ENCODE measurements at places on chromosomes 2 and 18. TPM values are rescaled to one million over a fixed set of nuclear protein-coding genes. Genes with fewer than 3 reads are reported as not detected.

DNA sequence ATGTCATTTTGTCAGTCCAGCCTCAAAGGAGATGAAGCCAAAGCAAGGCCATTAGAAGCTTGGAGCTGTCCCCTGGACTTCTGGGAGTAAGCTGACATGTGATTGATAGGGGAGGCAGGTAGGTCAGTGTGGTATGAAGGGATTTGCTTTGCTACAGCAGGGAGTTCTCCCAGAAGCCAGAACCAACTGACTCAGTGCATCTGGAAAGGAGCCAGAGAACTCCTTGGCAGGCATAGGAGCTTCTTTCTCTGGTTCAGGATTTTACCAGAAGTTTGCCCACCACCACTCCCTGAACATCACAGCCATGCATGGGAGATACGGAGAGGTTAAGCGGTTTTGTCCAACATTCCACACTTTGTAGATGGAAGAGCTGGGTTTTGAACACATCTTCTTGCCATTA lies 24.5 kb upstream of the KCNE4 start:
- no peak for DNase-seq

DNA sequence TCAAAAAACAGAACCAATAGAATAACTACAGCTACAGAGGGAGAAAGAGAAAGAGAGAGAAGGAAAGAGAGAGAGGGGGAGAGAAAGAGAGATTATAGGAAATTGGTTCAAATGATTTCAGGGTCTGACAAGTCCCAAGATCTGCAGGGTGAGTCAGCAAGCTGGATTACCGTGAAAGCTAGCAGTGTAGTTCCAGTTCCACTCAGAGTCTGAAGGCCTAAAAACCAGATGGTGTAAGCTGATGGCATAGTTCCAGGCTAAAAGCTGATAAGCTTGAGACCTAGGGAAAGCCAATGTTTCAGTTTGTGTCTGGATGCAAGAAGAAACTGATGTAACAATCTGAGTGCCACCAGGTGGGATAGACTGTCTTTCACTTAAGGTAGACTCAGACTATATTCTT lies 397.7 kb downstream of the TRIB2 start:
- no peak for DNase-seq

DNA sequence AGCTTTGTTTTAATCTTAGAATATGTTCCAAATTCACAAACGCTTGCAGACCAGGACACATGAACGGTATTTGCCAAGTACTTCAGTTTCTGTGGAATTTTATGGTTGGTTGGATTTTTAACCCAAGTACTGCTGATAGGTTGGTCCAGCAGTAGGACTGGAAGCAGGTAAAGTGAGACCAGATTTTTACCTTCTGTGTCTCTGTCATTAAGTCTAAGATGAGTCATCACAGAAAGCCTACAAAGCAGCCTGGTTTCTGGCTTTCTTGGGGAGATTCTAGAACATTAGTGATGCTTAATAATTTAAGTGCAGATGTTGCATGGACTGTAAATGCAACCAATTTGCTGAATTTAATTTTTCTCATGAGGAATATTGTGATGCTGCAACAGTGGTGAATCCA lies 100.5 kb downstream of the SCG2 start:
- no peak for DNase-seq

MYO3B gene
- not detected for total RNA-seq

DNA sequence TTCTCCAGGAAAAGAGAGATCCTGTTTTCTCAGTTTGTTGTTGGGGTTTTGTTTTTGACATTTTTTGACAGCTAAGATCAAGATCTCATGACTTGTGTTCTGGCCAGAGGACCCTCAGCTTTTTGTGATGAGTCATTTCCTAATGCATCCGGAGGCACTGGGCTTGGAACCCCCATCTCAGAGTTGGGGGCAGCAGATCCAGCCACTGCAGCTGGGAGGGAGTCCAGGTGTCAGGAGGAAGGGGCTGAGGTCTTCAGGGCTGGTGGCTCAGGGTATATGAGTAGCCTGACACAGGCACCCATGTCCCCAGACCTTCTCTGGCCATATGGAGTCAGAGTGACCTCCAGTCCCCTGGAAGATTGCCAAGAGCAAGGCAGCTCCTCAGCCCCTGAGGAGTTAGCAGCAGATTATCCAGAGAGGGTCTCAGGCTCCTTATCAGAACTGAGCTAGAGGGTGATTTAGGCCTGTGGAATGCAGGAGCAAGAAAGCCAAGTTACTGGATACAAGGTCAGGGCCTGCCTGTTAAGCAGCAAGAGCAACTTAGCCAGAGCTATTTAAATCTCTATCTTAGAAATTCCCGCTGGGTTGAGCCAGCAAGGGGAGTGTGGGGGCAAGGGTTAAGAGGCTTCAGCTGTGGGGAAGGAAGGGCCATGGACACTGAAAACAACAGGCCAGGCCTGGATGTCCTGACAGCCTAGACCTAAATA lies 62.4 kb downstream of the TANC1 start:
- DNase-seq, result no peak

- peak; percentile 32 for DNase-seq
These were observed 15.4 kb downstream of the ZNF516 start for GRCh38 chr18:76479351-76480238.

DNA sequence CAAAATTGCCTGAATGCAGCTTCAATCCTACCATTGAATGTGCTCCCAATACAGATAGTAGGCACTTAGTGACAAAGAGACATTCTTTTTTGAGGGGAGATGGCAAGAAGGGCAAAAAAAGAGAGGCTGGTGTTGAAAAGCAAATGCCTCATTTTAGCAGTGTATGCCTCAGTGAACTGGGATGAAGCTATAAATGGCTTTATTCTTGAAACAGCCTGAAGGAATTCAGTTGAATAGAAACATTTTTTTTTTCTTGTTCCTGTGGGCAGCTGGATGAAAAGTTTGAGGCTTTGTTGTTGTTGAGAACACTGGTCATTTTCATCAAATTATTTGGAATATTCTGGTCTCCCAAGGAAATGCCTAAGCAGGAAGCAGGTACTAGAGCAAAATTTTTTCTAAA lies 228.9 kb downstream of the RNF144A start:
- DNase-seq, result no peak

LYPD6B gene
- not detected for total RNA-seq

REG3G gene
- not detected for total RNA-seq

- DNase-seq, result no peak
These were observed 1239.5 kb upstream of the ZEB2 start for GRCh38 chr2:145759228-145759915.

DNA sequence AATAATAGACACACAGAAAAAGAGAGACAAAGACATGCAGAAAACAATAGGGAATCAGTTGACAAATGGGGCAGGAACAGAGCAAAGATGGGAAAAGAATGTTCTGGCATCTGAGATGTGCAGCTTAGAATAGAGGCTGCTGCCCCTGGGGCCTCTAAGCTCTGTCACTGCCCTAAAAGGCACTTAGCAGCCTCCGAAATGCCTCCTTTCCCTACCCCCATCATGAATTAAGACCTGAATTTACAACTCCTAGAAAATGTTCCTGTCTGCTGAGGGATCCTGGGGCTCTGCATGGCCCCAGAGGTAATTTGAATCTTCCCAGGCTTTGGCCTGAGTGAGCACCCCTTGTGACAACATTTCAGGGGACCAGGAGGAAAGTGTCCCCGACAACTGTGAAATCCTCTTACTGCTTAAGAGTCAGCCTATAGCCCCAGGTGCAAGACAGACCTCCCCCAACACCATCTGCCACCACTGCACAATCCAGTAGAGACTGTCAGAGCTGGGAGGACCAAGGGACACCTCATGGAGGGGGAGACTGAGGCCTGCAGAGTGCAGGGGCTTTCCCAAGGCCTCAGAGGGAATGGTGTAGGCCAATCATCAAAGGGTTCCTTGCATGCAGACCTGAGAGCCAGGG lies 24.8 kb downstream of the MRPL35 start:
- DNase-seq, result no peak

KLHL30 gene
- total RNA-seq, result not detected

DNA sequence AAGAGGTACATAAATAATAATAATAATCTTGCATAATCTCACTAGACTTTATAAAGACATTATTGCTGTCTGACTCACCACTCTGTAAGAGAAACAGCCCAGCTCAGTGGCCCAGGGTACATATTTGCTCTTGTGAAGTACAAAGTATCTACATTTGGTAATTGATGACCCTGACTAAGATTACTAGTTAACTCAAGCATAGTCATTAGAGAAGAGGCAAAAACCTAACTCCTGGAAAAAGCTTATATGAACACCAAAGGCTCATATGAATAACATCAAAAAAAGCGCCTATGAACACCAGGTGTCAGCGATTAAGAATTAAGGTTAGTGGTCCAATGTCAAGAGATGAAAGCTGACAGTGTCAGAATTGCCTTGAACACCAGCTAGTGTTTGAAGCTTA lies 38.4 kb downstream of the RAD51AP2 start:
- DNase-seq, result no peak

REG3A gene
- not detected for total RNA-seq

Measured in natural killer cell treated with Interleukin-12 subunit alpha and Interleukin-12 subunit beta and Interleukin-15 and Interleukin-18, amount 100 ng/mL, for 72 hours (primary cell).